ENCODE measurements at places on chromosomes 1 and 21. TPM values are rescaled to one million over a fixed set of nuclear protein-coding genes. Genes with fewer than 3 reads are reported as not detected.

GRCh38 chr1:234842726-234843641 lies 233.0 kb upstream of the IRF2BP2 start:
- DNase-seq, result peak; percentile 42

- no peak for DNase-seq
Measured at GRCh38 chr1:52426371-52426770, 22.0 kb downstream of the PRPF38A start.

DNA sequence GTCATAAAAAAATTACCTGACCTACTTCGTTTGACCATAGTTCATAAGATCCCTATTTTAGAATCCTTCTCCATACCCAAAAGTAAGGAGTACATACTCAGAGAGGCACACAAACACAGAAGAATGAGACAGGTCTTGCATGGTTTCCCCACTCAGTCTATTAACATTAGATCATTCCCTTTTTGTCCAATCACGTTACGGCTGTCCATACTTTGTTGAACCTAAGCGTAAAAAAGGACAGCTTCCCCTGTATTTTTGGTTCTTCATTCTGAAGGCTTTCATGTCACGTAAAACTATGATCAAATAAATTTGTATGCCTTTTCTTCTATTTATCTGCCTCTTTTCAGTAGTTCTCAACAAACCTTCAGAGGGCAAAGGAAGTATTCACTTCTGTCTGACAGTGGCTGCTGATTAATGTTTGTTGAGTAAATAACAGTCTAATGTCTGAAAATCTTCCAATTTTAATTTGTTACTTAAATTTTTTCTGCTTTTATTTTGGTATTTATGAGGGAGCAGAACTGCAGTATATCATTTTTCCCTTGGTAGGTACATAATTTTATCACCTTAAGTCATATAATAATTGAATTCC lies 16.4 kb downstream of the PKN2 start:
- no peak for DNase-seq

GRCh38 chr1:47186267-47187185 lies 3.3 kb downstream of the PDZK1IP1 start:
- DNase-seq, result no peak

DNA sequence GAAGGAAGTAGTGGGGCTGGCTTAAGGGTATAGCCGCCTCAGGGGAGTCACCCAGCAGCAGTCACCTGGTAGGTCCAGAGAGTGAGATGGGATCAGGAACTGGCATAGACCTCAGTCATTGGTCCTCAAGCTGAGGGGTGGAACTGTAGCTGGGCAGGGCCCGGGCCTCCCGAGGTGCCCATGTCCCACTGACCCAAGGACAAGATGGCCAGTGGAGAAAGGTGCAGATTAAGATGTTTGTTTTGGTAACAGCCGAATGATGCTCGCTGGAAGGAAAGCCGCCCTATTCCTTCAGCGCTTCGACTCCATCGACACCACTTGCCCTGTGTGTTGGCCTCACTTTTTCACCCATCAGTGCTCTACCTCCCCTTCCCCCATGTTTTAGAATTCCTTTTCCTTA lies 16.4 kb downstream of the COL9A2 start:
- no peak for DNase-seq

The CYP4B1 gene
- 0.32 TPM for total RNA-seq

The CD84 gene
- total RNA-seq, result 68.8 TPM

The NBPF11 gene
- total RNA-seq, result 26.3 TPM

The WNT3A gene
- total RNA-seq, result not detected

Data from T-cell (primary cell).